ENCODE measurements at places on chromosomes 1 and 21.
A peak's percentile ranks its signal among the peaks of the same experiment; 100 is the strongest.

GRCh38 chr1:19678493-19678892, 13.8 kb downstream of the HTR6 start:
- no peak for DNase-seq

- no peak for DNase-seq
These were observed at the start of gene F13B for GRCh38 chr1:197066719-197067456. Gene F13B, minus strand, starts transcription at chr1:197067260. Its CDS starts 37 bp downstream, at chr1:197067223.

GRCh38 chr21:14538483-14538882, 7.6 kb downstream of the SAMSN1 start:
- DNase-seq = no peak

DNA sequence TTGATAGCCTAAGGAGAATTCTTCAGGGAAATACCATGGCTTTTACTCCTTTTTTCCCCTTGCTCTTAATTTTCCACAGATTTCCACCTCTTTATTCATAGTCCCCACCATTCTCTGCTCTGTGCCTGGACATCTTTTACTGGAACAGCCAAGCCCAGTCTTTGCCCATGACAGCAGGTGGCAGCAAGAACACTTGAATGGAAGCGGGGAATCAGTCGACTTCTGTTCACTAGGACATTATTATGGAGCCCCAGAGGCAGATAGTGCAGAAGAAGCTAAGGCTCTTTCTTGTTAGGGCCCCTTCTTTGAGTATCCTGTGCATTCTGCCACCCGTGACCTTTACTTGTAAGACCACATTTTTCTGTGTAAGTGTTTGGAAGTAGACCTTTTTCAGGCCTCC, 6.3 kb downstream of the OR14I1 start:
- no peak for DNase-seq

DNA sequence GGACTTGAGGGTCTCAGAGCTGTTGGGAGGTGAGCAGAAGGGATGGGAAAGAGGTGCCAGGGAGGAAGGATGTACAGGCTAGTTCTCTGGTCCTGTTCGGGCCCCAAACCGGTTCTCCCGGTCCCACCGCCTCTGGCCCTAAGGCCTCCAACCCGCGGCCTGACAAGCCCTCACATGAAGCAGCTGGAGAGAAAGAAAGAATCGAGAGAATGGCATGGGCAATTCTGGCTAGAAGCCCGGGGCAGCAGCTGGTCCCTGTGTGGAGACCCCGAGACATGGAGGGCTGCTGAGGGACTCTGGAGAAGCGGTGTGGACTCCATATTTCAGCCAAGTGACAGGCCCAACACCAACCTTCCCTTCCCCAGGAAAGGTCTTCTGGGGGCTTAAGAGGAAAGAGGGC, 730 bp downstream of the CDC42SE1 start:
- DNase-seq = peak; percentile 81

GRCh38 chr21:40947713-40948112, 100.8 kb upstream of the DSCAM start:
- no peak for DNase-seq

DNA sequence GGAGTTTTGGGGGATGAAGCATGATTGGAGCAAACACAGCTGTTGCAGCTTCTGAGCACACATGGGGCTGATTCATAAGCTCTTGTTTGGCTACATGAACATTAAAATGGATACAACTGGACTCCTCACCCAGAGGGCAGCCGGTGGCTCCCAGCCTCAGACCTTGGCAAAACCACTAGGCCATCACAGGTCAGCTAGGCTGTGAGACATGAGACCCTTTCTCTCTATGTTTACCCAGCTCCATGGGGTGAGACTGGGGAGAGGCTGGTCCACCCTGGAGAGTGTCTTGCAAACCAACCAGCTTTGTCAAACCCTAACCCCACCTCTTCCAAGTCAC, 388.7 kb downstream of the PTPRU start:
- no peak for DNase-seq

DNA sequence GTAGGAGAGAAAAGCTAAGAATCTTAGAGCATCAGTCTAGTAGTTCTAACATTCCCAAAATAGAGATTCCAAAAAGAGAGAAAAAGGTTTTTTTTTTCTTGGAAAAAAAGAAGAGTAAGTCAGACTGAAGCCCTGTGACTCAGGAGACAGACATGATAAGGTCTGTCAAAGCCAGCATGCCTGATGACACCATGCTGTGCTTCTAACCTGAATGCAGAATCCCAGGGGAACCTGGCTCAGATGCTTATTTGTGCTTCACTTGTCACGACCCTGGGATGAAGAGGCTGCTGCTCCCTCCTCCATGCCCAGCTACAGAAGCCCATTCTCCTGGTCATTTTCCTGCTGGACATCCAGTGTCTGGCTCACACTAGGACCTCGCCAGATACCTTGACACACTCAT, 44.3 kb downstream of the ERICH3 start:
- no peak for DNase-seq

DNA sequence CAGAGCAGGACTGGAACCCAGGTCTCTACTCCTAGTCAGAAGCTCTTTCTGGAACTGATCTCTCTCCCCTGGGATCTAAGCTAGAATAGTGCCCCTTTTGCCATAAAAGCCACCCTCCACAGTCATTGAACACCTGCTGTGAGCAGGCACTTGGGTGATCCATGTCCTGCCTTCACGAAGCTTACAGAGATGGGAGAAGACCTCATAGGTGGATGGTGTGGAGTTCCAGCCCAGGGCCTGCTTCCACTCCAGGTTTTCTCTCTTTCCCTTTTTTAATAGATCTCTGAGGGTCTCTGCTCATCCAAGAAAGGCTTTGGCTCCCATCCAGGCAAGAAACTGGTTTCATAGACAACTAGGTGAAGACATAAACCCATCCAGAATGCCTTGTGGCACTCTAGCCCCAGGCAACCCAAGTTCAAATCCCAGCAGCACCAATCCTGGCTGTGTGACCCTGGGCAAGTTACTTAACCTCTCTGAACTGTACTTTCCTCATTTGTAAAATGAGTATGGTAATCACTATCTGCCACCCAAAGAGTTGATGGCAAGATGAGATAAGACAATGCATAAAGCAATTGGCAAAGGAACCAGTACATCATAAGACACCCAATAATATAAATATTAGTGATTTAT, 46.4 kb upstream of the TMEM51 start:
- no peak for DNase-seq

DNA sequence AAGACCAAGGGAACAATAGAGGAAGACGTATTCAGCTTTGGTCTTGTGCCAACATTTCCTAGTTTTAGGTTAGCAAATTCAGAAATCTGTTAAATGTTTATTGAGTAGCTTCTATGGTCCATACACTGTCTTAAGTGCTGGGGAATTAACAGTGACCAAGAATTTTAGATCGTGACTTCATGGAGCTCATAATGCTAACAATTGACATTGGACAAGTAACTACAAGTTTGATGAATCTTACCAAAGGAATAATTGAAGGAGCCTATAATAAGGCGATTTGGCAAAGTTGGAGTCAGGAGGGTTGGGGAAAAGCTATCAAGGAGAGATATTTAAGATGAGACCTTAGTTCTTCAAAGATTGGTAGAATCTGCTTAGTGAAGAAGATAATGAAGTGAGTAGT, 1.4 kb upstream of the SLAMF9 start:
- no peak for DNase-seq

GRCh38 chr1:28118640-28119307, 30.4 kb upstream of the EYA3 start:
- DNase-seq = no peak

GRCh38 chr1:66395202-66396061, 138.5 kb upstream of the SGIP1 start:
- no peak for DNase-seq

GRCh38 chr1:111769517-111770146, 13.9 kb downstream of the DDX20 start:
- no peak for DNase-seq

- no peak for DNase-seq
These were observed 1.5 kb downstream of the ATP8B2 start for GRCh38 chr1:154326546-154327465.

DNA sequence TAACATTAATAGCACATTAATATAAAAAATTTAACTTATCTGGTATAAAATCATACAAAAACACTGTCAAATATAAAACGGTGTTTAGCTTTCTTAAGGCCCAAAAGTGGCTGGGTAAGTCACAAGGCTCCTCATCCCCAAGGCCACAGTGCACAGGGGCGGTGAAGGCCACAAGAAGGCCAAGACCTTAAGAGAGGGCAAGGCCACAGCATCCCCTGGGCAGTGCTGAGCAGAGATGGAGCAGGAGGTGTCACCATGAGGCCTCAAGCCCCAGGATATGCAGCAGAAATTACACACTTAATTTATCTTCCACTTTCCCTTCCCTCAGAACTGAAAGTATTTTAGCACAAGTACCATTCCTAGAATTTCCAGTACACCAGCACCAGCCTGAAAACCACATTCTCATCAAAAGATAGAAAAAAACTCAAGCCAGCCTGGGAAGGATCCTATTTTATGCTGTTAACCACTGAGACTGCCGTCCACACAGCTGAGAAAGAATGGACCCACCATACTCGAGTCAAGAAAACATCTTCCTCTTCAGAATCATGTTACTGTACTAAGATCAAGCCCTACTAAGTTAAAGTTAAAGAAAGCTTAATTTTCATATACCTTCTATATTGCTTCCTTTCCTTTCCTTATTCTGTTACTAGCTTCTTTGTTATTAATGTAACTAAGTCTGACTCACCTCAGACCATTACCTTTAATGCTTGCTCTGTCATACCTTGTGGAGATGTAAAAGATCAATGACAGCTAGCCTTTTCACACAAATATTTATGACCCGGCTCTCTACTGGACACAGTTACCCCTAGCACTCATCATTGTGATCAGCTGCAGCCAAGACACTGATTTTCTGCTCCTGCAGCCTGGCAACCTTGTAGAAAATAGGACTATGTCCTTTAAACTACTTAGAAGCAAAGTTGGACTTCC, 26.4 kb upstream of the FMO1 start:
- DNase-seq = no peak
